ENCODE measurements at places on chromosomes 11 and 22.

DNA sequence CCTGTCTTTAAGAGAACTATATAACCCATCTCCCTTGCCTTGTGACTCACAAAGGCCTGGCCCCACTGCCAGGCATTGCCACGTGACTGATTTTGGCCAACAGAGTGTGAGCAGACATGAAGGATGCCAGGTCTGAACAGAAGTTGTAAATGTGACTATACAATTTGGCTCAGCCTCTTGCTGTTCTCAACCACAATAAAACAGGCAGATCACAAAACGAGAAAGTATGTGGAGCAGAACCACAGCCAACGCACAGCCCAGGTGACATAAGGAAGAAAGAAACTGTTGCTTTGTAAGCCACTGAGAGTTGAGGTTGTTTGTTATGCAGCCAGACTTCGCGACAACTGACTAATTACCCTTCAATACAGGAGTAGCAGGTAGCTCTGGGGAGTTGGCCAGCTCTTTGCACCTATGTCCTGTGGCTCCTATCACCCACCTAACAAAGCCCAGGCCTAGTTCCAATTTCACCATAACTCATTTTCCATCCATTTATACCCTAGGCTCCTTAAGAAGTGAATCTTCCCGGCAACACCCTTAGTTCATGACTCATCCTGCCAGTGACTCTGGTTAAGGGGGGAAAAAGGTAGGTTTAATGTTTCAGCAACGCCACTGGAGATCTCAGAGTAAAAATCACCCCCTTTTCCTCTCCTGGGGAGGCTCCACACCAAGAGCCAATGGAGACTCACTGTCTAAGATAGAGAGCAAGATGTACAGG, 53.7 kb downstream of the GALNT18 start:
- no peak for DNase-seq

GRCh38 chr11:19422276-19422675, 181.5 kb upstream of the E2F8 start:
- no peak for DNase-seq

DNA sequence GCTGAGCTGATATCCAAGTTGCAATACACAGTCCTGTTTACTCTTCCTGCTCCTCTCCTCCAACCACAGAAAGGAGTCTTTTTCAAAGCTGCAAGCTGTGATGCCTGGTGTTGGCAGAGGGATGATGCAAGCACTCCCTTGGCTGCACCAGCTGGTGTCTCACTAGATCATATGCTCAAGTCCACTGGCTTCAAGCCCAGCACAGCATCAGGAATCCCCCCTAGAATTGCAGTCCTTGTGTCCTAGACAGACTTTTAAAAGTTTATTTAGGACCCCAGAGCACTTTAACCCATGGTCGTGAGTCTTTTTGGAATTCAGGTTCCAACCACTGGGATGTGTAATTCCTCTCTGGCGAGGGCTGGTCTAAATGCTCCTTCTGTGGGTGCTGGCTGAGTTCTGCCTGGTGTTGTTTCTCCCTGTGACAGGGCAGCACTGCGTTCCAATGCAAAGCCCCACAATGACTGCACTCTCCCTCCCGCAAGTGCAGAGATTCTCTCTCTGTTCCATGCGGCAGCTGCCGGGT, 1.9 kb upstream of the HEPN1 start:
- DNase-seq: no peak

DNA sequence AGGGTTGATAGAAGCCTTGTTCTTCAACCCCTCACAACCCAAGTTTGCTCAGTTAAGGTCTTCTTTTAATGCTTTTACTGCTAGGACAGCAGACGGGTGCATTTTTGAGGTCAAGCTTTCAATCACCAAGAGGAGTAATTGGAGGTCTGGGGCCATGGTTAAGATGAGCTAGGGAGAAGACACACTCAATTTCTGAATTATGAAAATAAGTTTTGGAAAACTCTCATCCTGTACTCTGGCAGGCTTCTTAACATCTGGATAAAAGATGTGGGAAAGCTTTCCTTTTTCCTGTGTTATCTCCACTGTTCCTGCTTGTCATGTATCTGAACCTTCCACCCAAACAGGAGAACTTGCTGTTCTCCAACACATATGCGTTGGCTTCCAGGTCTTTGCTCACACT, 9.7 kb downstream of the ABTB2 start:
- no peak for DNase-seq

DNA sequence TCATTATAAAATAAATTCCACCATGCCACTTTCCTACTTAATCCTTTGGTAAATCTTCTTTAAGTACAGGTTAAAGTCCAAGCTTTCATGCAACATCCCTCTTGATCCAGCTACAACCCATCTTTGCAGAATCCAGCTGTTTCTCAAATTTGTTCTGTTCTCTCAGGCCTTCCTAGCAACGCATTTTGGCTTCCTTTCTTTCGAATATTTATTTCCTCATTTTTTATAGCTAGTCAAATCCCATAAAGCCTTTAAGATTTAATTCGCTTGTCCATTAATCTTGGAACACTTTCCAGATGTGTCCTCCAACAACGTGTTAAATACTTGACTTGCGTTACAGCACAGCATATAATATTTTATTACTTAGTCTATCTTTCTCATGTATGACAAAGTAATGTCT, 600.1 kb upstream of the CHORDC1 start:
- no peak for DNase-seq

DNA sequence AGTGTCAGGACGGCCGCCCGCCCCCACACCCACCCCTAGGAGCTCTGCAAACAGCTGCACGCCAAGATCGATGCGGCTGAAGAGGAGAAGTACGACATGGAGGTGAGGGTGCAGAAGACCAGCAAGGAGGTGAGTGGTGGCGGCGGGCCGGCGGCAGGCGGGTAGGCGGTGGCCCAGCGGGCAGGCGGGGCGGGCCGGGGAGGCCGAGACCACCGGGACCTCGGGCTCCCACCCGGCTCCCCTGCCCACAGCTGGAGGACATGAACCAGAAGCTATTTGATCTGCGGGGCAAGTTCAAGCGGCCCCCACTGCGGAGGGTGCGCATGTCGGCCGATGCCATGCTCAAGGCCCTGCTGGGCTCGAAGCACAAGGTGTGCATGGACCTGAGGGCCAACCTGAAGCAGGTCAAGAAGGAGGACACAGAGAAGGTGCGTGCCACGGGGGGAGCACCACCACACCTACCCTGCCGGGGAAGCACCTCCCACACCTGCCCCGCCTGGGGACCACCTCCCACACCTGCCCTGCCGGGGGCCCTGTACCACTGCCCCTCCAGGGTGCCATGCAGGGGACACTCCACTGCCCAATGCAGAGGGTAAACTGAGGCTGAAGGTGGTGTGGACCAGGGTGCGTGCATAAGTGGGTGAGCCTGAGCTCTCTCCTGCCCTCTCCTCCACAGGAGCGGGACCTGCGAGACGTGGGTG, 2.1 kb downstream of the TNNI2 start:
- DNase-seq: no peak

DNA sequence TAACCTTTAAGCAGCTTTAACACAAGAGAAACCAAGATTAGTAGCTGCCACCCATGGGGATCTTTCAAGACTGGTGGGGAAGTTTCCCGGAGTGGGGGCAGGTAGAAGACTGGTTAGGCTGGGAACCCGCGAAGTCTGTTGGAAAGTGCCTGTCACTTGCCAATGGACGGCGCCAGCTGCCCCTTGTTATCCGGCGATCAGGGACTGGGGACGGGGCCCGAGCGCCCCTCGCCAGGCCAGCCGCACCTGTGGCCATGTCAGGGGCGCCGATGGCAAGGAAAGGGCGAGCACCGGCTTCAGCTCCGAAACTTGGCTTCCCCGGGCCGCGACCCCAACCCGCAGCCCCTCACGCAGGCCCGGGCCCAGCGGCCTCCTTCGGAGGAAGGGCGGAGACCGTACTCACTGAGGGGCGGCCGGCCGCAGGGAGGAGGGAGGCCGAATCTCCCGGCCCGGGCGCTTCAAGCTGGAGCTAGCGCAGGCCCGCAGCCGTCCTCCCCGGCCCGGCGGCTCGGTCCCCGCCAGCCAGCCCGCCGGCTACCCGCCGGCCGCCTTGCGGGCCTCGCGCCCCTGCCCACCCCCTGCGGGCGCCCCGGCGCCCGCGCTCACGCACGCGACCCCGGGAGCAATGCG, 539 bp downstream of the EIF4ENIF1 start:
- DNase-seq: peak; percentile 1

DNA sequence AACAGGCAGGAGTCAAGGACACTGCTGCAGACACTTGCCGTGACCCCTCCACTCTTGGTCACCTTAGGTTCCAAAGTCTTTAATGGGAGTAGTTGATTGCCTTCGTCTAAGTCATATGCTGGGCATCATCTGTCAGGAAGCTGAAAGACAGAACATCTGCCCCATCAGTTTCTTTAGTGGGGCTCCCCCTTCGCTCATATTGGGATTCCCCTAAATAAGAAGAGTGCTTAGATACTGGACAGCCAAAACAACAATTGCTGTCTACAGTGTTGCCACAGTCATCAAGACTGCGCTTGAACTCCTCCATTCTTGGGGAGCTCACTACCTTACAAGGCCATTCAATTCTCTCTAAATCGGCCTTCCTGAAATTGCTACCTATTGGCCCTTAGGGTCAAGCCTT, 58.5 kb downstream of the UBASH3B start:
- no peak for DNase-seq

DNA sequence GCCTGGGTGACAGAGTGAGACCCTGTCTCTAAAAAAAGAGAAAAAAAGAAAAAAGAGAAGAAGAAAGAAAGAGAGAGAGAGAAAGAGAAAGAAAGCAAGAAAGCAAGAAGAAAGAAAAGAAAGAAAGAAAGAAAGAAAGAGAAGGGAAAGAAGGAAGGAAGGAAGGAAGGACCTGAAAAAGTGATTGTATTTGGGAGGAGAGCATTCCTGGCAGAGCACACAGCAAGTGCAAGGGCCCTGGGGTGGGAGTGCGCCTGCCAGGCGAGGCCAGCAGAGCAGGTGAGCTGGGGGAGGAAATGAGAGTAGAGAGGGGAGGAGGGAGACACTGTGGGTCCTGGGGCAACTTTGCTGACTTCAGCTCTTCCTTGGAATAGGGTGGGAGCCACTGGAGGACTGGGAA, 7.7 kb upstream of the CABP7 start:
- no peak for DNase-seq

DNA sequence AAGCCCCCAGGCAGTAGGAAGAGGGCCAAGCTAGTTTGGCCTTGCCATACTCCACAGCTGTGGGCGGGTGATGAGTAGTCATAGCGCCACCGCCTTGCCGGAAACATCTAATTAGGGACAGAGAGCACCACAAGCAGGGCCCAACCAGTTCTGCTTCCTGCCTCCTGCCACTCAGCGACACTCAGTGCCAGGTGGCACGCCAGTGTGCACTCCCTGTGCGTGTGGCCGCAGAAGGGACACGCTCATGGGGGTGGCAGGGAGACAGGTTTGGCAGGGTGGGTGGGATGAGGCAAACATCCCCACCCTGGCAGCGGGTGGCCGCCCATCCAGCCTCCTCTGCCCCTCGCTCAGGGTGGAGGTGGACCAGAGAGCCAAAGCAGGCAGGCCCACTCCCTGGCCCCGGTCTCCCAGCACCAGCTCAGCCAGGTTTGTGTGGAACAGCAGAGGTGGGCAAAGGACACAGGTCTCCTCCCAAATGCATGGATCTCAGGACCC, 4.9 kb downstream of the OVOL1 start:
- peak; percentile 86 for DNase-seq

- no peak for DNase-seq
Observed at GRCh38 chr11:70233511-70233934, 30.4 kb downstream of the FADD start.

DNA sequence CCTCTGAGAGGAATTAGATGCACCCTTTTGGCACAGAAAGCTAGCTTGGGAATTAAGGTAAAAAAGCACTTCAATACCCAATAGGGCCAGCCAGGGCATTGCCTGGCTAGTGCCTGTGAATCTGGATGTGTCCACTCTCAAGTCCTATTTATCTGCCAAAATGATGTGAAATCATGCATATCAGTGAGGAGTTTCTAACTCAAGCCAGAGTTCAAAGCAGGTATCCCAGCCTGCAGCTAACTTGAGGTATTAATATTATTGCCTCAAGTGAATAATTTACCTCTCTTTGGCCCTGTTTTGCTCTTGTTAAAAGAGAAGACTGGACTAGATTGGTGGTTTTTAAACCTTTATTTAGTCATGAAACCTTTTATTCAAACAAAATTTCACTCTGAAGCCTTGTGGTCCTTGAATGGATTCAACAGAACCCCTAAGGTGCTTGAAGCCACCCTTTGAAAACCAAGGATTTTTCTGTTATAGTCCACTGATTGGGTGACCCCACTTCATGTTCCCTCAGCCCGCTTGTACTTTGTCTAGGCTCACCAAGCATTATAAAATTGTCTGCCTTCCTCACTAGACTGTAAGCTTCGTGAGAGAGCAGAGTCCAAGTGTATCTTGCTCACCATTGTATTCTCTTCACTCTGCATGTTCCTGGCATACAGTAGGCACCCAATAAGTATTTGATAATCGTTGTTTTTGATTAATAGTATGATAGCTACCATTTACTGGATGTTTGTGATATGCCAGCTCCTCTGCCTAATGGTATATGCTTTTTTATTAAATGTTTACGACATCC, 4.5 kb downstream of the RNF121 start:
- DNase-seq: no peak

GRCh38 chr11:1421291-1421690, 31.6 kb downstream of the BRSK2 start:
- DNase-seq: no peak

- peak; percentile 74 for DNase-seq
Observed at GRCh38 chr11:69088676-69089146, 40.0 kb downstream of the TPCN2 start.

DNA sequence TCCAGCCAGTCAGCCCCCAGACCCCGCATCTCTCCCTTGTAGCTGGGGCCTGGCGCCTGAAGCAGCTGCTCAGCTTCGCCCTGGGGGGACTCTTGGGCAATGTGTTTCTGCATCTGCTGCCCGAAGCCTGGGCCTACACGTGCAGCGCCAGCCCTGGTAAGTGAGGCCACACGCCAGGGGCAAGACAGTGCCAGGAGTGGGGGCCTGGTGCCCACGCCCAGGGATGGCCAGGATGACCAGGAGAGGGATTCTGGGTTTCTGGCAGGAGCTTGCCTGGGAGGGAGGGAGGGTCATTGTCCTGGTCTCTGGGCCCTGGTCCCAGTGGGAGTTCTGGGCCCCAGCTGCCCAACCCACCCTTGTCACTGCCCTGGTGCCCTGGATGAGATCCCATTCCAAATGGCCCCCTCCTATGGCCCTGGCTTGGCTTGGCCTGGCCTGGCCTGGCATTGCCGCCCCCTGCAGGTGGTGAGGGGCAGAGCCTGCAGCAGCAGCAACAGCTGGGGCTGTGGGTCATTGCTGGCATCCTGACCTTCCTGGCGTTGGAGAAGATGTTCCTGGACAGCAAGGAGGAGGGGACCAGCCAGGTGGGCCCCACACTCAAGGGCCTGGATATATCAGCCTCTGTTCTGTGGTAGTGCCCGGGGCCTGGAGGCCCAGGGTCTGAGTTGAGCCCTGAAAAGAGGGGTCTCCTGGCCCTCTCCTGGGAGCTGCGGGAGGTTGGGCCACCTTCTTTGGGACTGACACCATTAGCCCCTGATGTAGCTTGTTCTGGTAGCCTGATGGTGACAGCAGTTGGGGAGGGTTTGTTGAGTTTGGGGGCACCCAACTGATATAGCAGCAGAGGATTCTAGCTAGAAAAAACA, 3.7 kb downstream of the SLC39A13 start:
- DNase-seq: peak; percentile 26

All from NCI-H2081 (cell line).